ENCODE measurements at places on chromosomes 5 and 9.

DNA sequence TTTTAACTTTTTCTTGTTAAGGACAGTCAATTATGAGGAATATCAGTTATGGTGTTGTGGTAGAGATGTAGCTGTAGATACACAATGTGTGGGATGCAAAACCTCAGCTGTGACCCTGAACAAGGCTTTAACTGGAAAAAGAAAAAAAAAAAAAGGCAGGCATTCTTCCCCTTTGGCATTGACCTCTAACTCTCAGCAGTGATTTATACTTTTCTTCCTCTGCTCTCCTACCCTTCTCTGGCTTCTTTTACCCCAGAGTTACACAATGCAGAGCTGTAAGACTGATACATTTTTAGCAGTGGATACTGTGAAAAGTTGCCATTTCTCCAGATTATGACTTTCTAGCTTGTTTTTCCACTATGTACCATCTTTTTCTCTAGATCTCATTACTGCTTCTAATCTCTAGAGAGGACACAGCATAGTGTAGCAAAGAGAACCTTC lies 2.0 kb downstream of the CTNNAL1 start:
- DNase-seq: no peak

- no peak for DNase-seq
Observed at GRCh38 chr9:137968235-137968634, 90.7 kb downstream of the CACNA1B start.

DNA sequence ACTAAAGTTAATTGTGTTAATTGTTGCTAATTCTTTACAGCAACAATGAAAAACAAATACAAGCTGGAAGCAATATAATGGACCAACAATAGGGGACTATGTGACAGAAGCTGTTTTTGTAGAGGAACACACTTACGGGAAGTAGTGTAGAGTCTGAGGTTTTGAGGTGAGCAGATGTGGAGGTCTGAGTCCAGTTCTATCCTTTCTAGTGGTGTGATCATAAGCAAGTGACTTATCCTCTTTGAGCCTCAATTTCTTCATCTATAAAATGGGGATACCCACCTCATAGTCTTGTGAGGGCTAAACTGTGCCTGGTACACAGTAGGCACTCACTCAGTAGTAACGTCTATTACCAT lies 28.3 kb downstream of the ALG2 start:
- DNase-seq: no peak

- no peak for DNase-seq
Observed at GRCh38 chr9:95005278-95006143, 279.0 kb downstream of the AOPEP start.

- DNase-seq: no peak
Observed at GRCh38 chr5:151811593-151812321, 40.0 kb downstream of the G3BP1 start.

DNA sequence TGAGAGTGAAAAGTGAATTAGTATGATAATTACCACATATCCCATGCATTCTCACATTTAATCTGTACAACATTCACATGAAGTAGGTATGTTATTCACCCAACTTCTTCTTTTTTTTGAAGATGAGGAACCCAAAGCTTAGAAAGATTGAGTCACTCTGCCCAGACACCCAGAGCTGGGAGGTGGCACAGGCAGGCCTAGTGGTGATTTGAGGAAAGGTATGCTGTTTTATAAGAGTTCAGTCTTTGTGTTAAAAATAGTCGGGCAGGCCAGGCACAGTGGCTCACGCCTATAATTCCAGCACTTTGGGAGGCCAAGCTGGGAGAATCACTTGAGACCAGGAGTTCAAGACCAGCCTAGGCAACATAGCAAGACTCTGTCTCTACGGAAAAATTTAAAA lies 285.3 kb downstream of the NR3C1 start:
- DNase-seq: no peak

DNA sequence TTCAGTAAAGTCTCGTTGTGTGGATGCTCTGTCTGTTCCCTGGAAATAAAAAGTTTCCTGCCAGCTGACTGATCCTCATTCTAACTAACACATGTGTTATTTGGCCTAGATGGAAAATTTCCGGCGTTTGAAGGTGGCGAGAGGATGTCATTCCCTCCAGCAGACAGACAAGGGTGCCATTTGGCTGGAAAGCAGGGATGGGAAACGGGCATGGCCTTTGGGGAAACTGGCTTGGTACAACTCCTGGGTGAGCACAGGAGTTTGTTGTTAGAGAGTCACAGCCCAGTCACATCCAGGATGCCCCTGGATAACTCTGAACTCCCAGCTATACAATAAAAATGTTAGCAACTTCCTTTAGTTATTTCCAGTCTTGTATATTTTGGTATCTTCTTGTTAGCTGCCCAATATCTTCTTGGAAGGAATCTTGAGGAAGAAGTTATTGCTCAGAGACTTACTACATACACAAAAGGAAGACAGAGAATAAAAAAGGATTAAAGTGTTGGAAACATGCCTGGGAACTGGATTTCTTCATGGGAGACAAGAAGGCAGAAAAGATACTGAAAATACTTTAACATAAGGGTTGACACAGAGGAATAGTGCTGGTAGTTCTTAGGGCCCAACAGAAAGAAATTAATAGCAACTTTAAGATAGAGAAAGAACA lies 41.9 kb downstream of the TEK start:
- DNase-seq: no peak

- DNase-seq: no peak
Observed at GRCh38 chr5:168935183-168935582, 356.0 kb upstream of the PANK3 start.

DNA sequence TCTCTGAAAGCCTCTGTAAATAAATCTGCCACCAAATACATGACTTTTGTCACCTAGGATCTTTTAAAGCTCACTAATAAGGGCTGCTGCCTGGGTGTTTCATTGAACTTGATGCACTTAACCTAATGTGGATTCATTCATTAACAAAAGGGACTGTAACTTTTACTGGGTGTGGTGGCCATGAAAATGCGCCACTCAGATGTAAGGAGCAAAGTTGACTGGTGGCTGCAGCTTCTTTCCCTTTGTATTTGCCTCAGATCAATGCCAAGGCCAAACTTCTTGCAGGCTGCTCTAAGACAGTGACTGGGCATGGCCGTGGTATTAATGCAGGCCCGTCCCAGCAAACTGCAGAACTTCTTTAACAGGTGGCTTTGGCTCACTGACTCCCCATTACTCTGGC lies 22.9 kb downstream of the FAM240B start:
- no peak for DNase-seq

DNA sequence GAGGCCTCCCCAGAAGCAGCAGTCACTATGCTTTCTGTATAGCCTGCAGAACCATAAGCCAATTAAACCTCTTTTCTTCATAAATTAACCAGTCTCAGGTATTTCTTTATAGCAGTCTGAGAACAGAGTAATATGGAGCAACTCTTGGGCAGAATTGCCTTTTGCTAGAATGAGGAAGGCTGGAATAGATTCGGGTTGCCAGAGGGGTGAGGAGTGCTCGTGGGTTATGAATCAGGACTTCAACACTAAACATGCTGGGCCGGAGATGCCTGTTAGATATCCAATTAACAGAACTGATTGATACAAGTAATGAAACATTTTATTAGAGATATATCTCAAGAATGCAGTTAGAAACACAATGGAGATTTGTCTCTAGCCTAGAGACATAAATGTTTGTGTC lies 140.9 kb upstream of the MAP3K1 start:
- no peak for DNase-seq

DNA sequence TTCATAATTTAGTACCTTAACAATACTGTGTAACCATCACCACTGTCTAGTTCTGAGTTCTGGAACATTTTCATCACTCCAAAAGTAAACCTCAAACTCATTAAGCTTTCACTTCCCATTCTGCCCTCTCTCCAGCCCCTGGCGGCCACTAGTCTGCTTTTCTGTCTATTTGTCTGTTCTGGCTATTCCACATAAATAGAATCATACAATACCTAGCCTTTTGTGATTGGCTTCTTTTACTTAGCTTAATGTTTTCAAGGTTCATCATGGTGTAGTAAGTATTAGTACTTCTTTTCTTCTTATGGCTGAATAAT lies 138.7 kb downstream of the RAPGEF6 start:
- DNase-seq: no peak

DNA sequence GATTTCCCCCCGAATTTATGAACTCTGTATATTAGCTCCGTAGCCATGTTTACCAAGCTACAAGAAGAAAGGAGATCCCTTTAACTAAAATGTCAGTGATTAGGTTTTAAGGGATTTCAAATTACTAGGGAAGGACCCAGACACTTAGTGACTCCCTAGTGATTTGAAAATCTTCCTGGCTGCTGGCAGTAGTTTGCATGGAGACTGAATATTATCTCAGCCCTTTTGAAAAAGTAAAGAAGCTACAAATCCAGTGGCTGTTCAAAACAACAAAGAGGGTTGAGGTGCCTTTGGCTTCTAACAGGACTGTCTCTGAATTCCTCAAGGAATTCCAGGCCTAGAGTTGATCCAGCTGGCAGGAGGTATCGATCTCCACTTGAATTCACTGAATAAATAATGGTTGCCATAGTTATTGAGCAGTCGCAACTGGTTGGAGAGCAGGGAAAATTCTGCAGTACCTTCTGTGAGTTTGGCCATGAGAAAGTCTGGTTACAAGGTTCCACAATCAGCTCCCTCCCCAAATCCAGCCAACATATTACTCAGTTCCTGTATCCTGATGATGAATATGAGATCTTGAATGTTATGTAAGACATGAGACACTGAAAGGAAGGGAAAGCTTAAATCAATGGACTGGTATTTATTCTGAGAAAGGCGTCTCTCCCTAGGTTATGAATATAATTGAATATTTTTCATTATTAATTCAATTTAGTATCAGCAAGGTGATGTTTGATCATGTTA lies 37.7 kb downstream of the NR4A3 start:
- DNase-seq: no peak

- DNase-seq: no peak
Observed at GRCh38 chr9:97563458-97564135, 62.1 kb downstream of the TMOD1 start.

- DNase-seq: no peak
Observed at GRCh38 chr5:144072518-144072927, 97.9 kb downstream of the YIPF5 start.
